ENCODE measurements at places on chromosomes 11 and 22.

GRCh38 chr22:26565889-26566288 is 24.0 kb downstream of the TPST2 start:
- no peak for DNase-seq

DNA sequence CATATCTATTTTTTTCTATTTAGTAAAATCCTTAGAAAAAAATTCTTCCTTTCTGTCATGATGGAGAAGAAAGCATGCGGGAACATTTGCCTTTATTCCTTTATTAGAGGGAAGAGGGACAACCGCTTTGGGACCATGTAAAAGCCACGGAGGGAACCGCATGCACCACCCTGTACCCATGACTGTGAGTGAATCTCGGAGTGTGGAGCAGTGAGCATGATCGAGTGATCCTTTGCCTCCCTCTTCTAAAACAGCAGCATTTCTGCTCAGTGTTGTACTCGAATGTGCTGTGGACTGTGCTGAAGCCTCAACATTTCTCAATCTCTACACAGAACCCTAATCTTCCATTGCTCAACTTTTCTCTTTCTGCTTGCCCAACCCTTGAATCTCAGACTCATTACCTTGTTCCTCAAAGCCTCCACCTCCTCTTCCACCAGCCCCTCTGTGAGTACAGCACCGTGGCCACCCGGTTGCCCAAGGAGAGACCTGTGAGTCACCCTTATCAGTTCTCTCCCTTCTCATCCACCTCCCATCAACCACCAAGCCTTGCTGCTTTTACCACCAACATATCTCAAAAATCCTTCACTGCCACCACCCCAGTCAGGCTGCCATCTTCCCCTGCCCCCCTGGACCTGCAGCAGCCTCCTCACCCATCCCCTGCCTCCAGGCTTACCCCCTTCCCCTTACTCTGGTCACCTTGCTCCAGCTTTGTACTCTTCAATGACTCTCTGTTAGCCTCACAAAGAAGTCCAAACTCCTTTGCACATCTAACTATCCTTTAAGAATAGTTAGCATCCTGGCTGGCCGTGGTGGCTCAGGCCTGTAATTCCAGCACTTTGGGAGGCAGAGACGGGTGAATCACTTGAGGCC is 103.1 kb downstream of the NAT10 start:
- DNase-seq: no peak

- DNase-seq: no peak
Measured at GRCh38 chr11:61080526-61080925, 21.8 kb upstream of the CD5 start.

DNA sequence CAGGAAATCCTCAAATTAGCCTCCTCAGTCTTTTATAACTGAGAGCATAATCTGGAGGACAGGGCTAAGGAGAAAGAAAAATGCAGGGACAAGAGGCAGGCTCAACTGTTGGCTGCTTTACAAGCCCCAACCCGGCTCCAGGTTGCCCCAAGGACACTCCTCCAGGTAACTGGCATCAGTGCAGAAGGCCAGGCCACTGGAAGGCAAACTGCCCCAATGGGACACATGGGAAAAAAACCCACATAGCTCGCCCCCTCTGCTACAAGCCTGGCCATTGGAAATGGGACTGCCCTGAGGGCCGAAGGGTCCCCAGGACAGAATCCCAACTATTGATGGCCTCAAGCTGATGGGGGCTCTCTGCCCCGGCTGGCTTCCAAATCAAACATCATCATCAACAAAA is 17.9 kb upstream of the FBLN1 start:
- no peak for DNase-seq

- DNase-seq: peak; percentile 54
Measured at GRCh38 chr11:3056296-3057068, 741 bp downstream of the CARS1 start.

DNA sequence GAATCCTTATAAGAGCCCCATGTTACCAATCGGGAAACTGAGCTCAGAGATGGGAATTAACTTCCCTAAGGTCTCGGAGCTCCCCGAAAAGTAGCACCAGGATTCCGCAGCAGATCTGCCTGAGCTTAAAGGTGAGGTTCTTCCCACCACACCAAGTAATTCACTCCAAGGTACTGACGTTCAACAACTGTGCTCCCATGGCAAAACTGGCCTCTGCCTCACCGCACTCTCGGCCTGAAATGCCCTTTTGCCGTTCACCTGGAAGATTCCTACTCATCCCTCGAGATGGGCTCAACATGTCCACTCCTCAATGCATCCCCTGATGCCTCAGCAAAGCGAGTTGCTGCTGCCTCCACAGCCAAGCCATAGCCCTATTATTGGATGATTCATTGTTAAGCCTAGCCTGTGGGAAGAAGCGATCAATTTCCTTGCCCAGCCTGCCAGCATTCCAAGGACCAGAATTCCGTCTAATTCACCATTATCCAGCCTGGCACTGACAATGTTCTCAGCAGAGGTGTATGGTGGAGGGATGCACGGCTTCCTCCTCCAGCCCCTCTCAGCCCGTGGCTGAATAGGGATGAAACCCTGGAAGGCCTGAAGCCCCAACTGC is 4.2 kb downstream of the PLAAT3 start:
- no peak for DNase-seq

GRCh38 chr11:123264431-123264780 is 69.4 kb upstream of the CLMP start:
- DNase-seq: no peak

DNA sequence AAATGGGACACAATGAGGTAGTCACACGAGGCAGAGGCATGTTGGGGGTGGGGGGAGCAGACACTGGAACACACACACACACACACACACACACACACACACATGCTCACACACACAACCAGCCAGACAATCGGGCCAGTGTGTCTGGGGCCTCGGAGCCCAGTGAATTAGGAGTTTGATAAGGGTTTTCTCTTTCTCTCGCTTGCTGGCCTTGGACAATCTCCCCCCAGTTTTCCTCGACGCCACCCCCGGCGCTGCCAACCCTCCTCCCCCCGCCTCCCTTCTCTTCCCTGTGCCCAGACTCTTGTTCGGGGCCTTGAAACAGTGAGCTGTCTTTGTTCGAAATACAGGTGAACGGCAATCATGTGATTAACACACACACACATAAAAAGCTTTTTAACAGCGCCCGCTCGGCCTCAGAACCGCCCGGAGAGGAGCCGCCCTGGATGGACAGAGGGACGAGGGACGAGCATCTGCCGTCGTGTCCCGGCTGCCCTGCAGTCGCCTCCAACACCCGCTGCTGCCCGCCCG is 1.5 kb upstream of the SOX10 start:
- DNase-seq: no peak

DNA sequence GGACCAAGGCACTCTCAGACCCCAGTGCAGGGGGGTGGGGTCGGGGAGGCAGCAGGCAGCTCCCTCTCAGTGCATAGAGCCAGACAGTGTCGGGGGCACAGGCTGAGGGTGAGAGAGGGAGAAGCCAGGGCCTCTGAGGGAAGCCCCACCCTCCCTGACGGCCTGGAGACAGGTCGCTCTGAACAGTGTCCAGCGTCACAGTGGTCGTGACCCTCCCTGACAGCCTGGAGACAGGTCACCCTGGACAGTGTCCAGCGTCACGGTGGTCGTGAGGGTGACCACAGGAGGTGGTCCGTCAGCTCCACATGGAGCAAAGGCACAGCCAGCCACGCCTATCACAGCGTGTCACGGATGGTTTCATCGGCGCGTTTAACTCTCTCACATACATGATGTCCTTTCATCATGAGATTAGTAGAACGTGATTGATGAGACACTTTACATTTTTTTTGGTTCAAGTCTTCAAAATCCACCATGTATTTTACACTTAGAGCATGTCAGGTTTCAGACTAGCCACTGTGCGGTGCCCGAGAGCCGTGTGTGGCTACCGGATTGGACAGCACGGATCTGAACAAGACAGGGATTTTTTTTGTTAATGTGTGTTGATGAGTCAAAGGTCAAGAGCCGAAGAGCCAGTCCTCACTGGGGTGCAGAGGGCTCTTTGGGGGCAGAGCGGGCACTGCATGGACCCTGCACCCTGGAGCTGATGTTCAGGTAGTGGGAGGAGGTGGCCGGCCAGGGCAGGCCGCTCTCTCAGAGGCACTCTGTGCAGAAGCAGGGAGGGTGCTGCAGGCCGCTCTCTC is 23.9 kb upstream of the PANX2 start:
- no peak for DNase-seq

DNA sequence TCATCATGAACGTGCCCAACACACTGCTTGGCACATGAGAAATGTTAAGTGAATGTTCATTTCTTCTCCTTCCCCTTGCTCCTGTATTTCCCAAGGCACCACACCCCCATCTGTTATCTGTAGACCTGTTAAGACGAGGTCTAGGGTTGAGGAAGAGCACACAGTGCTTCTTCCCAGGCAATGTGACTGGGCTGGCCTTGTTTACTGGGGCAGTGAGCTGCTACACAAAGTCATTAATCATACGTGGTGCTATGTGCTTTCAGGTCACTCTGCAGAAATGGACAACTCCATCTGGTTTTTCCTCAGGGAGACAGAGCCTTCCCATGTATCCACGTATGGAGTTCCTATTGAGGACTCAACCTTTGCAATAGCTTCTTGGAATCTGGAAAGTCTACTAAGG is 118.7 kb downstream of the KCNC1 start:
- DNase-seq: peak; percentile 26

DNA sequence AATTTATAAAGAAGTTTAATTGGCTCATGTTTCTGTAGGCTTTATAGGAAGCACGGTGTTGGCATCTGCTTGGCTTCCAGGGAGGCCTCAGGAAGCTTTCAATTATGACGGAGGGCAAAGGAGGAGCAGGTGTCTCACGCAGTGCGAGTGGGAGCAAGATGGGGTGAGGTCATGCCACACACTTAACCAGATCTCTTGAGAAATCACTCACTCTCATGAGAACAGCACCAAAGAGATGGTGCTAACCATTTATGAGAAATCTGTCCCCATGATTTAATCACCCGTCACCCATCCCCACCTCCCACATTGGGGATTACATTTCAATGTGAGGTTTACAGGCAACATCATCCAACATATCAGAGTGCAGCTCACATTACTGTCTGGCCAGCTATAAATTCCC is 103.5 kb downstream of the ARHGAP8 start:
- DNase-seq: no peak

DNA sequence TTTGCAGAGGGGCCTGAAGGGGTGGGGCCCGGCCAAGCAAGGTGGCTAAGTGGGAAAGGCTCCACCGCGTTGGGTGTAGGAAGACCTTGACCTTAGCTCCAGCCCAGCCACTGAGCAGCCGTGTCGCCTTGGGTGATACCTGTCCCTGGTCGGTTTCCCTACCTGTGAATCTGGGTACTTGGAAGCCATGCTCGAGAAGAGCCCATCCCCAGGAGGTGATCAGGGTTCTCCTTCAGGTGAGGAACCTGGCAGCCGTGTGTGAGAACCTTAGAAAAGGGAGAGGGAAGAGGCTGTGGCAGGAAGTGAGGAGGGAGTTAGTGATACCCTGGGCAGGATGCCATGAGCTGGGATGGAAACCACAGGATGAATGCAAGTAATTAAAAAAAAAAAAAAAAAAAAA is 21.6 kb downstream of the PPARA start:
- DNase-seq: peak; percentile 71

DNA sequence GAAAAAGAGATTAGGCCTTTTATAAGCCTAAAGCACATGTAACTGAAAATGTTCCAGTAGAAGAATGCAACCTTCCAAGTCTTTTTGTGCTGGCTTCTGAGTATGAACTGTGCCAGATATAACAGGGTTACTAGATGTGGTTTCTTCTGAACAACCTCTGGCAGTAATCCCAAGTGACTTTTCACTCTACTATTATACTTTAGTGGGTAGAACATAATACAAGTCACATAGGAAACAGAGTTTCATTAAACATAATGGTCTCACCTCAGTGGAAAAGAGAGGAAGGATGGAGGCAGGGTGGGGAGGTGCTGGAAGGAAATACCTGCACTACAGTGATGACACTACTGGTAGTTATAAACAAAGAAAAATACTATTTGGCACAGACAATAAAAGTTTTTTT is 81.3 kb downstream of the PHF21A start:
- DNase-seq: no peak

DNA sequence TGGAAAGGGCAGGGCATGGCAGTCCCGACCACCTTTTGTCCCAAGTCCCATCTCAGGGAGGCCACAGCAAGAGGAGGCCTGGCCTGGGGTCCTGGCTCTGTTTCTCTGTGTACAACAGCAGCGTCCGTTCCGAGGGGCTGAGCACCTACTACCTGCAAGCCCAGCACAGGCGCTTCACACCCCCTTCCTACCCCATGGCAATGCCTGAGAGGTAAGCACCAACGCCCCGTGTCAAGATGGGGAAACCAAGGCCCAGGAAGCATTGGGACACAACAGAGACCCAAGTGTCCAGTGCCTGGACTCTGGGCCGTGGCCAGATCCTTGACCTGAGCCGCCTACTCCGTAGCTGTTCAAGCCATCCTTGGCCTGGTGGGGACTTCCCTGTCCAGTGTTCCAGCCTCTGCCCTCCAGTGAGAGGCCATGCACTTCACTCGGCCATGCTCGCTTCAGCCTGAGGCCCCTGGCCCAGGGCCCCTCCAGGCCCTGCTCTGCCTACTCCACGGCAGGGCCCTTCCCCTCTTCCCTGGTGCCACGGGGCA is 14.3 kb upstream of the TCF20 start:
- DNase-seq: no peak

GRCh38 chr22:23259916-23260644 is 79.8 kb downstream of the BCR start:
- DNase-seq: peak; percentile 61

DNA sequence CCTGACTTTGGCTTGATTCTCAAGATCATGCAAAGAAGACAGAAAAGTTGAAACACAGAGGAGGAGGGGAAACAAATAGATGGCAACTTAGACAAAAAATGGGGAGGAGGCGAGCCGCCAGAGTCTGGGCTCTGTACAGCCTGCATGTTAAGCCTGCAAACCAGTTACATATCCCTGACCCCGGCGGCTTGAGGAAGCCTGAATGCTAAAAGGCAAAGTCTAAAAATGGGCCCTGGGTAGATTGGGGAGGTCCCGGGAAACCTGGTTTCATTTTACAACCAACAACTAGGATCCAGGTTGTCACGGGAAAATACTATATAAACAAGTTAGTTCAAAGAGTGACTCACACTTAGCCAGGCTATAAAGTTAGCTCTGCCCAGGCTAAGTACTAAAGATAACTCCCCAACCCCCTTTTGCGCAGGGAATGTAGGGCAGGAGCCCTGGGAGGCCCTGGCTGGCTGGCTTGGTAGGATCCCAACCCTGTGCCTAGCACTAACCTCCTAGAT is 18.8 kb upstream of the ZBTB16 start:
- no peak for DNase-seq

GRCh38 chr22:23220485-23221350 is 40.4 kb downstream of the BCR start:
- no peak for DNase-seq

DNA sequence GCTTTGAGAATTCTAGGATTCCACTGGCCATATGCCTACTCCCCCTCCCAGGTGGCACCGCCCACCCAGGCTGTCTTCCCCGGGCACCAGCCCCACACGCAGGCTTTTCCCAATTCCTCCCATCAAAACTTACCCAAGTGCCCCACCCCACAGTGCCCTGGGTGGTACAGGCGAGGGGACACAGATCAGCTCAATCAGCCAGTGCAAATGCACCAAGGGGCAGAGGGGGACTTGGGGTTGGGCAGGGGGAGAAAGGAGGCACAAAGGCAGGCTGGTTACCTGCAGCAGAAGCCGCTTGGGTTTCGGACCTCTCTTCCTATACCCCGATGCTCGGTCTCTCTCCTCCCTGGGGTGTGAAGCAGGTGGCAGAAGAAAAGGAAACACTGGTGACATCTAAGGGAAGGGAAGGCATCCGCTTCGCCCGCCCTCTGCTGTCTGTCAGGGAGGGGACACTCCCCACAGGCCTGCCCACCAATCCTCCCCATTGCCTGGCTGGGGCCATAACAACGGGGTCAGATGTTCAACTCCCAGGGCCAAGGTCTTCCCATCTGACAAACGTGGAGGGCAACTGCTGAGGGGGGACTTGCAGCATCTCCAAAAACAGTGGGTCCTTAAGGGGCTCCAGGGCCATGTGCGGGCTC is 14.0 kb downstream of the CBX7 start:
- no peak for DNase-seq

Data from NCI-H69 (cell line).